ENCODE measurements at places on chromosomes 6 and 20.

GRCh38 chr20:39877788-39878187, 811.2 kb downstream of the MAFB start:
- no peak for DNase-seq

DNA sequence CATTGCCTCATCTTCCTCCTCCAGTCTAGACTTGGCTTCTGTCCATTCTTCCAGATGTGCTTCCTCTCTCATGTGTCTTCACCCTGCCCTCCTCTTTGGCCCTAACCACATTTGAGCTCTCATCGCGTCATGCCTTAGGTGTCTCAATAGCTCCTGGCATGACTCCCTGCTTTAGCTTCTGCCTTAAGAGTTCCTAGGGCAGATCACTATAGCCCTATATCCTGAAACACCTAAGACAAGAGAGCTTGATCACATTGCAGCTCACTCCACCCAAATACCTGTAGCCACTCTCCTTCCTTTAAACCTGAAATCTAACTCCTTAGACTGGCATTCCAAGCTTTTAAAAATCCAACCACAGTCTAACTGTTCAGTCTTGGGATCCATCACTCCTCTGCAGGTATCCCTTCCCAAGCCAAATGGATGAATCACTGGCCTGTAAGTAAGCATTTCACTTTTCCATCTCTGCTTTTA, 69.0 kb upstream of the STXBP5 start:
- DNase-seq = no peak

- no peak for DNase-seq
These were observed 32.0 kb downstream of the TM9SF4 start for GRCh38 chr20:32141465-32141980.

- no peak for DNase-seq
These were observed 444.7 kb downstream of the TENT5A start for GRCh38 chr6:81307651-81308214.
